Stimulated activated CD4-positive, alpha-beta T cell treated with anti-CD3 and anti-CD28 coated beads, Interleukin-1b, Interleukin-23, amount 100 ng/mL, for 1 hour (primary cell): ENCODE measurements at places on chromosomes 6 and 20.

GRCh38 chr20:19644085-19644484, 114.0 kb upstream of the RIN2 start:
- DNase-seq: no peak

GRCh38 chr6:35496841-35497570, at the start of gene TEAD3:
TEAD3 (minus strand) TSS chr6:35497079.
- DNase-seq: no peak

GRCh38 chr6:126377594-126378153, 37.8 kb downstream of the CENPW start:
- no peak for DNase-seq

- DNase-seq: no peak
These were observed 1.6 kb upstream of the TOMM6 start for GRCh38 chr6:41785689-41786450.

DNA sequence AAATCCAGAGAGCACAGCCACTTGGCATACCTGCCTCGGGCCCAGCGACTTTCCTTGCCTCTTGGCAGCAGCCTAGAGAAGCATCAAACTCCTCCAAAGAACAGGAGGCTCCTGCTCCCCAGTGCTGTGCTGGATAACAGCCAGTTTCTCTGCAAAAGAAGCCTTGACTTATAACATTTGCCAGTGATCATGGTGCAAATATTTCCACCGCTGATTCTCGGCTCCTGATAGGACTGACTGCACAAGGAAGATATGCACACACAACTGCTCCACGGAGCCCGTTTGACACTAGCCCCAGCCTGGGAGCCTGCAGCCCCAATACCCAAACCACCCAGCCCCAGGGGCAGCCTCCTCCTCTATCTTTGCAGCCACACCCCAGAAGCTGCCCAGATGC, 17.5 kb downstream of the ACSS1 start:
- no peak for DNase-seq

DNA sequence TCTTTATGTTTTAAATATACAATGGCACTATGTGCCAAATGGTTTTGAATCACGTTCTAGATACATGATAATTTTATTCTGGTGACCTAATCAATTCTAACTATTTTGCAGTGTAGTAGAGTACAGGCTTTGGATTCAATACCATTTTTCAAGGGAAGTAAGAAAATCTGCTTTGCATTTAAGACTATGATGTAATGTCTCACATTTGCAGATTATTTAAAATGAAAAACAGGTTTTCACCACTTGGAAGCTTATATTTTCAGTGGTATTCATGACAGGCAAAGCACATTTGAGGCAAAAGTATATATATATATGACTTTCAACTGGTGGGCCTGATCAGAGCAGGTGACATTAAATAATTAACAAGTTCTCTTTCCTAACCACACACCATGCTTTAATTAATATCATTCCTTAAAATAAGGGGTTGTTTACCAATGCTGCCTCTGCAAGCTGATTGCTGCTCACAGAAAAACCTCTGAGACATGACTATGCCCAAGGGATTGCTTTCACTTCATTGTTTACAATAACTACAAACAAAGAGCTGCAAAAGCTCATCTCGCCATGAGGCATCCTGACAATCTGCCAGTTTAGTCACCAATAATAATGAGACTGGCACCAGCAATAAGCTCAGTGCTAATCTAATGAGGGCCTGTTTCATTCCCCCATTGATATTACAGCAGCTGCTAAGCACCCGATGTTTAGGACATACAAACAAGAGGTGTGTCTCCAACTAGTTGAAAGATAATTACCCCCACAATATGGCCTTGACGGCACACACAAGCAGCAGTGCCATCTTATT, 1176.0 kb upstream of the GJE1 start:
- no peak for DNase-seq

DNA sequence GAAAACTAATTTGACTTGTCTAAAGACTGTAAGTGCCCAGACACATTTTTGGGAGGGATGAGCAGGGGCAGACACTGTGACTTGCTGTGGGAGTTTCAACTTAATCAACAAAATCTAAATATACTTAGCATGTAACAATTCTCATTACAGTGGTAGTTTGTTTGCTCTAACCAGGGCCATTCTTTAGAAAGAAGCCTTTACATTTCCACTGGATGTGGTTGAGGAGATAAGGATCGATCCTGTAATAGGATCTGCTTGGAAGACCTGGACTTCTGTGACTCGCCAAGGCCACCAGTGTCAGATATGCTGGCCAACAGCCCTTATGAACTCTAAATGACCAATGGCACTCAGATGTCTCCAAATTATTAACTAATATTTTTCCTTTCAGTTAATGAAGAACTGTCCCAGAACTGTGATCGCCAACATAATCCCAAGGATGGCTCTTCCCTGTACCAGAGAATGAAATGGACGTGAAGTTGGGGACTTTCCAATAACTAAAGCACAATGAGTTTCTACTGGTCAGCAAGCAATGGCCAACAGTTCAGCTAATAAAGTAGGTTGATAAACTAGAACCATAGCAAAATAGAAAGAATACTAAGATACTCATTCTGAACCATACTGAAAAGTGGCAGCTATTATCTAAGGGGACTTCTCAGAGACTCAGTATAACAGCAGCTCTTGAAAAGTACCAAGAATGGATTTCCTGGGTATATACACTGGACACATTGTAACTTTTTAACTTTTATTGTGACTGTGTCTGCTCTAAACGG, 7.5 kb downstream of the SMLR1 start:
- DNase-seq: no peak

DNA sequence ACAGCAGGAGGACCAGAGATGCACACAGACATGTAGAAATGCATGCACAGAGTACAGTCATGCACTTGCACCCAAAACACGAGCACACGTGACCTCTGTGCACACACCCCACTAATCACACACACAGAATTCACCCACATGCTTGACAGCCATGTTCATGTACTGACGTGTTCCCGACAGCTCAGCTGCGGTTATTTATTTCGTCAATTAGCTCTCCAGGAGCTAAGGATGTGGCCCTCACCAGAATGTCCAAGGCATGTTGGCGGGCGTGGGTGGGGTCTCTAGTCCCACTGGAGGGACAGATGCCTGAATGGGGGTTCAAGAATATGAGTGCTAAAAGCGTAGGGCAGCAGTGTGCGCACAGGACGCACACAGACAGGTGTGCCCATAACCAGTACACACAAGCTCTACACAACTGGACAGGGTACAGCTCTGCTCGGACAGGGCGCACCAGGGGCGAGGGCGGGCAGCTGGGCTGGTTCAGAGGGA, 571 bp upstream of the PRPF6 start:
- no peak for DNase-seq
